Activated CD4-positive, CD25-positive, alpha-beta regulatory T cell (primary cell): ENCODE measurements at places on chromosomes 12 and 14.

DNA sequence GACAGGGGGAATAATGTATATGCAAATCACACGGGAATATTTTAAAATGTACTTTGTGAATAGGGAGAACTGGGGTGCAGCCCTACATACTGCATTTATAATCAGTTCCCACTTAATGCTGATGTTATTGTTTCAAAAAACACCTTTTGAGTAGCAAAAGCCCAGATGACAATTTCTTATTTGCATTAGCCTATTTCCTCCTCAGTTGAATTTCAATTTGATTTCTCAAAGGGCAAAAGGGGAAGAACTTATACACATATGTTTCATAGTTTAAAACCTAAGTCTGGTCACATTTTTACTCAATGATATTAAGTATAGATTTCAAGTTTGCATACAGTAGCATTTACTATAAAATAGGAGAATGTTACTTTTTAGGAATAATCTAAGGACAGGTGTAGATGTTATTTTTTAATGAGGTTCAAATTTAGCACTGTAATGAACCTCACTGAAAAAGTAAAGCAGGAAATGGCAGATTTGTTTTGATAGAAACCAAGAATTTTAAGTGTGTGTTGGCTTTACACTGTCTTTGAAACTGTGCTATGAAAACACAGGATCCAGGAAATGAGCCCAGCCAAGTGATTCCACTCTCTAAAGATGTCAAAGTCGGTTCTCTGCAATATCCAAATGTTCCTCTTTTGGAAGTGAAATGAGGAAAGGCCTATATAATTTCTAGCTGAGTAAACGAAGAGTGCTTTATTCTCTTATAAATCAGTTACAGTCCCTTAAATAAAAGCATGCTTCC lies 367.4 kb downstream of the BTG1 start:
- DNase-seq: no peak

DNA sequence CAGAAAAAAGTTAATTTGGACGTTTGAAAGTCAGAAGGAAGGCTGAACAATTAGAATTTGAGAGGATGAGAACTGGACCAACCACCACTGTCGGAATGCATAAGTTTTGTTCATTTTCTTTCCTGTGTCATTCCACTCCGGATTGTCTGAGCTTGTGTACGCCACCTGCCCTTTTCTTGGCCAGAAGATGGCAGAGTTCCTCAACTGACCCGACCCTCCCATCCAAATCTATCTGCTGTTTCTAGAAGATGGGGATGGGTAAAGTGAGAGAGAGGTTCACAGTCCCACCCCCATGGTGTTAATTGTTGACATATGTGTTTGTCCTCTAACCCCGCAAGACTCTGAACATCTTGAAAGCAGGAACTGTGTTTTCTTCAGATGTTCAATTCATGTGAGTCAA lies 388.0 kb downstream of the VRK1 start:
- DNase-seq: no peak

DNA sequence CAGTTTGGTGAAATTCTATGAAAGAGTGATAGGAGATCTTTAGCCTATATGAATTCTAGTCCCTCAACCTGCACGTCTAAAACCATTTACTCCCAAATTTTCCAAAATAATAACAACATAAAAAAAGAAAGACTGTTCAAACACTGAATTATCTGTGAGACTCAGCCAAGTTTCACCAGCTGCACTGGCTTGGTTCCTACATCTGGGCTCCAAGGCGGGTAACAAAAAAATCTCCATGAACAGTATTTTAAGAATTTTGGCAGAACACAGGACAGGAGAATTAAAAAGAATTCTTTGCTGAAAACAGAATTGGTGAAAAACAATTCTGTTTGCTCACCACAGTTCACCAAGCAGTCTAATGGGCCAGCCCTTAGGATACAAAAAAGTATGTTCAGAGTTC lies 536.8 kb upstream of the ATP2B1 start:
- DNase-seq: no peak

- DNase-seq: no peak
Measured at GRCh38 chr12:116278279-116278626, 760 bp upstream of the MED13L start.

DNA sequence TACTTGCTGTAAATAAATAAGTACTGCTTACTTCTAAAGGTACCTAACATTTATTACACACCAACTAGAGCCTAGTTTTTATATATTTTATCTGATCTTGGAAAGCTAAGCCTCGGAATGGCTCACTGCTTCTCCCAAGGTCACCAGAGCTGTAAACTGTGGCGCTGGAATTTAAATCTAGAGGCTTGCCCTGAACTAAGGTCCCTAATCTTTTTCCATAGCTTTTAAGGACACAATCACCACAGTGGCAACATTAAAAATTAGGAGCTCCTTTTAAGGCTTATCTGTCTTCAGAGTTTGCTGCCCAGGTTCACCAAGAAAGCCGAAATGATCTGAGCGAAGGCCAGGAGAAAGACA lies 670 bp downstream of the CCNB1IP1 start:
- DNase-seq: no peak

DNA sequence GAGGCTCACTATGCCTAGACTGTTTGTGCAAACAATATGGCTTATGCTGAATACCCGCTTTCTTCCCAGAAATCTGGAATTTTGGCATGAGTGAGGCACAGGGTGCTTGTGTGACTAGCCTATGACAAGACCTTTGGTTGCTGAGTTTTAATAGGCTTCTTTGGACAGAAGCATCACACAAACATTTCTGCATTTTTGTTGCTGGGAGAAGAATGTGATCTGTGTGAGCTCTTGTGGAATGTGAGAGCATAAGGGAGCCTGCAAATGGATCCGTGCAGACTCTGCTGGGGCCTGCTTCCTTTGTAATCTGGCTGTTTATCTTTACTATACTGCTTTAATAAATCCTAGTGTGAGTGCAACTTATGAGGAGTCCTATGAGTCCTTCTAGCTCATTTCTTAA lies 83.0 kb upstream of the ZDHHC17 start:
- DNase-seq: no peak

GRCh38 chr12:107134558-107134957 lies 41.2 kb upstream of the CRY1 start:
- no peak for DNase-seq

DNA sequence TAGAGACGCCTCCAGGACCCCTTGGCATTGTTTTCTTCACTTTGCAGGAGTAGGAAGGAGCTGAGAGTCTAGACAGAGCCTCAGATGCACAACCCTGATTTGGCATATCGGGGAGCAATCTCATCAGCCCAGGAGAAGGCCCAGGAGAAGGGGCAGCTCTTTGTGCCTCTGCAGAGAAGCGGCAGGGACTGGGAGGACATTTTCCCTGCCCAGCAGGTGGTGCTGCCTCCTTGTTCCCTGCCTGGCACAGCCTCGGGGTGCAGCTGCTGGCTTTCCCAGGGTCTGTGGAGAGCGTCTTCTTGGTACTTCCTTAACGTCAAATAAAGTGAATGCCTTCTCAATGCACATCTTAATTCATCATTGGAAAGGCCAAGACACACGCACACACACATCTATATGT lies 419.5 kb downstream of the TMEM121 start:
- no peak for DNase-seq

DNA sequence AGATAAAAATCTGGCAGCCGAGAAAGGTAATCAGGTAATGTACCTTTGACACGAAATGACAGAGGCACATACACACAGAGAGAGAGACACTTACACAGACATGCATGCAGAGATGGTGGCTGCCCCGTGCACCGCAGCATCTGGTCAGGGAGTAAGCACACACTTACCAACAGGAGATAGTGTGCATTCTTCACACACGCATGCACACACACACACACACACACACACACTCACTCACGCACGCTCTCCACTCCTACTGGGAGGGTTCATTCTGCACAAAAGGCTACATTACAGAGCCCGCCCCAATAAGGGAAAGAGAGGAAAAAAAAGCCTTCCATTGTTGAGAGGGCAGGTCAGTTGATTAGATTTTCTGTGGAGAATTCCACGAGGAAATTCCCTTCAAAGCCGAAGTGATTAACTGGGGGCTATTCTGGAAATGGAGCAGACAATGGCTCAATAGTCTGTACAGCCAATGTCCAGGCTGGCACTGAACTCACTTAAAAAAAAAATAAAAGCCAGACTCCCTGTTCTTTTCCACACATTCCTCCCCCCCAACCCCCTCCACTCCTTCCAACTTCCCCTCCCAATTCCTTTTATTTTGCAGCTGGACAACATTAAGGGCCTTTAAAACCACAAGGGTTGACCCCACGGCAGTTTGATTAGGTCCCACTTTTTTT lies 1.4 kb upstream of the SOX5 start:
- no peak for DNase-seq

GRCh38 chr12:11545484-11546330 lies 103.8 kb upstream of the ETV6 start:
- no peak for DNase-seq

DNA sequence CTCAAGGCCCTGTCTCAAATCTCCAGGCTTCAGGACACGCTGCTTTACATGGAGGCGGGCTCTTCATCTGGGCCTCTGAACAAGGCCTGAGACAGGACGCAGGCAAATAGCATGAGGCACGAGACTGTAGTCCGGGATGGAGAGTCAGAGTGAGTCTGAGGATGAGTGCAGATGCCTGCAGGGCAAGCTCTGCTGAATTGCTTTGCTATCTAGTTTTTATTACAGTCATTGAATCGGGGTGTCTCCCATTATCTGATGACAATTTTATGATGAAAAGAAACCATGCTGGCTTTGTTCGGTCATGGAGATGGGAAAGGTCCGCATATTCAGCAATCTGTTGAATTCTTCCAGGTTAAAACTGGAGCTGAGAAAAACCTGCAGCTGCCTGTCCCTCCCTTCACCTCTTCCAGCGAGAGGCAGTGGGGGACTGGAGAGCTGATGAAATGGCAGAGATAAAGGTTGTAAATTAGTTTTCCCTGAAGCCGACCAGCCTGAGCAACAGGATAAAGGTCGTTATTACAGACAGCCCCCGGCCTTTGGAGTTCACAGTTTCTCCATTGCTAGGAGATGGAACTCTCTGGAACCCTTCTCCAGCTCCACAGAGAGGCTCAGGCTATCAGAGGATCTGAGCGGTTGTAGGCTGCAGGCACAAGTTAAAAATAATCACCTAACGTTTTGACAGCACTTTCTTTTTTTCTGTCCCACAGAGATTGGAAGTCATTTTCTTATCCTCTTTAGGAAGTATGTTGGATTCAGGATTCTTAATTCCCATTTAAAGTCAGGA lies 1.3 kb upstream of the ADGRD1 start:
- no peak for DNase-seq

DNA sequence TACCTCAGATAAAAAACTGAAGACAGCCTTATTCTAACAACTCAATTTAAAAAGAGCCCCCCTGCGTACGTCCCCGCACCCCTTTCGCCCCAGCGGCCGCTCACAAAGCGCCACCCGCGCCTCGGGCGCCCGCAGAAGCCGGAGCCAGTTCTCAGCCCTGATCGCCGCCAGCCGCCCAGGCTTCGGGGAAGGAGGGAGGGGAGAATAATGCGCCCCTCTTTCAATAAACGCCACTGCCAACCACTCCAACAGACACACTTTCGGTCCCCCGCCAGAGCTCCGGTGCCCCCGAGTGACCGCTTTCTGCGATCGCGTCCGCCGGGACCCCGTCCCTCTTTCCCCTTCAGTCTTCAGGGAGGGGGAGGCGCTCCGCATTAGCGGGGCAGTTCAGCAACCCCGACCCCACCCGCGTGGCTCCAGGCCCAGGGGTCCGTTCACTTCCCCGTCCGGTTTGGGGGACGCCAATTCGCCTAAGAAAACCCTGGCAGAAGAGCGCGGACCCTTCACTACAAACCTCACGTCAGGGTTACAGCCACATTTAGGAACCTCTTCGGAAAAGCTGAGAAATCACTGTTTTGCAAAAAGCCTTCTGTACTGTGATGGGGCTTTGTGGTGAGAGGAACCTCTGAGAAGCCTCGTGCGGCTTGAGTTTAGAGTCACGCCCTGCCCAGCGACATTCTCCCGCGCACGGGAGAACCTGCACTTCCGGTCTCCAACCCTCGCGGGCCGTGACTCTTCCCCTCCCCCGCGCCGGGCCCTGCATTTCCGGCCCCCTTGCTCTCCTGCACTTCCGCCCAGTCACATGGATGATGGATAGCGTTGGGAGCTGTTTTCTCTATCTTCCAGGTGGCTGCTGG lies 18.7 kb downstream of the FOXG1 start:
- no peak for DNase-seq

DNA sequence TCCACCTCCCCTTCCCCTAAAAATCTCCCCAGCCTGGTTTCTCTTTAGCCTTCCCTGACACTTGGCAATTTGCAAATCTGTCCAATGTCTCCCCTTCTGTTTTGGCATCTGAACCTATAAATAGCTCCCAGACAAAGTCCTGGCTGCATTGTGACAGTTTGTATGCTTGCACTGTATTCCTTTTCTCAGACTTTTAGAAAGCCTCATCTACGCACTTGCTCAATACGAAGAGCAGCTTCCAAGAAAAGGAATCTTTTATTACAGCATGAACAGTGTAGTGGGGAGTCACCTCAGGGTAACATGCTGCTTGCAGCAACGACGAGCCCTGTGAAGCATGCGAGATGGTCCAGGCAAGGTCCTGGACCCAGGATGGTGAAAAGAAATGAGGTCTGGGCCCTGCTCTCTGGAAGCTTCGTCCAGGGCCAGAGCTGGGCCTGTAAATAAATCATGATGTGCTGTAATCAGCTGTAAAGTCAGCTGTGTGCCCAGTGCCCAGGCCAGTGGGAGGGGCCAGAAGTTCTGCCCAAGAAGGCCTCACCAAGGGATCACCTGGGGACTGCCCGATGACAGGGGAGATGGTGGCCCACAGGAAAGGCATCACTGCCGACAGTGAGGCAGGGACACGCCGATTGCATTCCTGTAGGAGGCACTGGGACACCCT lies 88.3 kb downstream of the RIN3 start:
- DNase-seq: no peak

DNA sequence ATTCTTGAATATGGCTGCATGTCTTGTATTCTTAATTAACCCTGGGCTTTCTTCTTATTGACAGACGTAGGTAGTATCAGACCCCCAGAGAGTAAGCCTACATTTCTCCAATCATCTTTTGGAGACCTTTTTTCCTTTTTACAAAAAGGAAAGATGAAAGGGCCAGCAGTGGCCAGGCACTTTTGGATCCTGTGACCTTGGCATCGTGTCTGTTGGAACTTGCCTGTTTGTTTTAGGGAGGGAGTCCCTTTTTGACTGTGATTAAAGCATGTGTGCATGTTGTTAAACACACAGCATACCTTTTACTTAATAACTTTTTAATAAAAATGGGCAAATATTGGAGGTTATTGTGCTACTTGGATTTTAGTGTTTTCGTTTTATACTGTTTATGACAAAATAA lies 57.2 kb downstream of the PCNX1 start:
- DNase-seq: no peak

GRCh38 chr14:61475316-61475715 lies 153.9 kb downstream of the PRKCH start:
- DNase-seq: no peak

- DNase-seq: no peak
Measured at GRCh38 chr12:52245962-52246569, 13.0 kb downstream of the KRT7 start.

- no peak for DNase-seq
Measured at GRCh38 chr12:121964813-121965643, 46.6 kb downstream of the CFAP251 start.

GRCh38 chr12:73414926-73415325 lies 1122.7 kb upstream of the ATXN7L3B start:
- no peak for DNase-seq

GRCh38 chr12:69898236-69898635 lies 73.2 kb downstream of the MYRFL start:
- DNase-seq: no peak

- no peak for DNase-seq
Measured at GRCh38 chr12:65840793-65841670, 16.7 kb downstream of the HMGA2 start.

- DNase-seq: no peak
Measured at GRCh38 chr14:86604561-86604960, 1074.6 kb downstream of the FLRT2 start.
